Neuronal stem cell (in vitro differentiated cells): ENCODE measurements at places on chromosomes 7 and 10.

- no peak for DNase-seq
These were observed 53.2 kb downstream of the ABI1 start for GRCh38 chr10:26807532-26807931.

GRCh38 chr7:16930946-16931345 lies 49.2 kb upstream of the AGR3 start:
- no peak for DNase-seq

GRCh38 chr10:70546584-70546983 lies 56.0 kb downstream of the PRF1 start:
- no peak for DNase-seq

DNA sequence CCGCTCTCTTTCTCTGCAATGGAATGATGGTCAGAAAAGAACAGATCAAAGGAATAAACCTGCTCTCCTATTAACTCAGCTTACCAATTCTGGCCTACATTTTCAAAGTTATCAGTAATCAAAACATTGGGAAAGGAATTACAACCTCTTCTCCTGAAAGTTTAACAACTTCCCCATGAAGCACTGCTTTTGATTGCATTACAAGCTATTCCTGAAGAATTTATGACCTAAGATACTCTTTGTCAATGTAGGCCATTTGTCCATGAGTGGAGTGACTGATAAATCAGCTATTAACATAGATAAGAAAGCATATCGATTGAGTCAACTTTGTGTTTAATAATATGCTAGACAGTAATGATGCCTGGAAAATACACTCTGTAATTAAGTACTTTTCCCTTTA lies 271.7 kb upstream of the C7orf33 start:
- no peak for DNase-seq

DNA sequence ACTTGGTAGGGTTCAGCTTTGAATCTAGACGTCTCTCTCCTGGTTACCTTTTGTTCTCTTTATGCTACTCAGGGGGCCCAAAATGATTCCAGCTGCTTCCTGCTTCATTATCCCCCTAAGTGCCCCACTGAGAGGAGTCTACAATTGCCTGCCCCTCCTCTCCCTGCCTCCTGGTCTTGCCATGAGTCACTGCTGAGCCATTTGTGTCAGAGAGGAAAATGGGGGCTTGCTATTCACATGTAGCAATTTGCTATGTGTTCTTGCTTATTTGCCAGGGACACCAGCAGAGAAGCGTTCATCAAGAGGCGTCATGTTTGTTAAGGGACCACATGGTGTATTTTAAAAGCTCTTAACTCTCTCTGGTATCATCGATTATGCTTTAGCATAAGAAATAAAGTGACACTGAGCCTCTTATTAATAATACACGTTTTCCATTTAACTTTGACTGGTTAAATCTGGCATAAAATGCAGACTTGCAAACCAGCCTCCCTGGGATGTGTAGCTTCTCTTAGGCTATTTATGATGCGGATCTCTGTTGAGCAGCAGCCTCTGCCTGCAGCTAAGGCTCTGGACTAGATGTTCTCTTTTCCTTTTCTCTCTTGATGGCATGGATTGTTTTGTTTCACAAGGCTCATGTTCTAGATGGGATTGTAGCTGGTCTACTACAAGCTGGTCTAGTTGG lies 239.3 kb downstream of the AUTS2 start:
- peak; percentile 42 for DNase-seq

GRCh38 chr7:102390697-102391484 lies 5.3 kb upstream of the PRKRIP1 start:
- peak; percentile 84 for DNase-seq
